ENCODE measurements at places on chromosomes 7 and 10.

GRCh38 chr10:95782318-95782717, 26.4 kb downstream of the ENTPD1 start:
- DNase-seq, result no peak

GRCh38 chr10:49371967-49372366, 23.9 kb downstream of the DRGX start:
- no peak for DNase-seq

GRCh38 chr7:26681819-26682418, 182.5 kb downstream of the SKAP2 start:
- peak; percentile 12 for DNase-seq

DNA sequence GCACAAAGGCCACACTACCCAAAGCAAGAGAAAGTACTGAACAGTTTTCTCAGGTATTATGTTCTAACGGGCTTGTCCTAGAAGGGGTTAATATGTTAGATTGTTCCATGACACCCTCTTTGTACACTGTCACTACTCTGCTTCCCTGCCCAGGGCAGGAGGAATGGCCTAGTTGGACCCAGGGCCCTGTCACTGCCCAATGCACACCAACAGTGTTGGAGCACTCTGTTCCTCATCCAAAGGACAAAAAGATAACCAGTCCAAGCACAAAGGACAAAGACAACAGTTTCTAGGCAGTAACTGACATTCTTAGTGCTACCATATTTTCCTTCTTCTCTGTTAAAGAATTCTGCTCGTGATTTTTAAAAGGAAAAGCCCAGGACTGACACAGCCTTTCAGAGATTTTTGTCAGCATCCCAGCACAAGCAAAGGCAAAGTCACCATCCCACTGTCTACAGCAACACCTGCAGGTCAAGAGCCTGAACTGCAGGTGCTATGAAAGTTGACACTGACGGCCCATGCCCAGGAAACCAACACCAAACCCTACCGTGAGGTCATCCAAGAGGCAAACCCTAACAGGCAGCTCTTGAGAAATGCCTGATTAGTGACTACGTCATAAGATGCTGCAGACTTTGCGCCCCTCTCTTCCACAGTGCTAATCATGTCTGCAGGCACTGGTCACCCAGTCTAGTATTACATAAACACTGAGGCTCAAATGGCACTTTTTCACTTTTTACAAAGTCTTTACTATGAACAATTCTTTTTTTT, 13.2 kb downstream of the NUDCD3 start:
- DNase-seq, result peak; percentile 34

DNA sequence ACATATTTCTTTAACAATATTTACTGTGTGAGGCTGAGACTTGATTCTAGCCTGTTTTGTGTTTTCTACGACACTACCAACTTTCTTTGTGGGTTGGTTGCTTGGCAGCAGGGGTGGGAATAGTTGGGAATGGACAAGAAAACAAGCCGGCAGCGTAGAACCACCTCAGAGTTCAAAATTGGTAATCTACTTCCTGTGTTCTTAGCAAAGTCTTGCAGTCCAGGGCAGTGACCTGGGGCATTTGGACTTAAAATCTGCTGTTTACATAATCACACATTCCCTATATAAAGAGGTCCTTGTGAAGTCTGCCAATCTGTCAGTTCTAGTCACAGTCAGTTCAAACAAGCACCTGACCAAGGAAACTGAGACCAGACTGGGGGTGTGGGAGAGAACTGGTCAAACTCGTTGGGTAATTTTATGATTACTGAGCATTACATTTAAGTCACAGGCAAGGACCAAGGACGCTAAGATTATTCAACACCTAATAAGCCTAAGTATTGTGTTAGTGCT, 167.9 kb downstream of the CPEB3 start:
- DNase-seq, result no peak

DNA sequence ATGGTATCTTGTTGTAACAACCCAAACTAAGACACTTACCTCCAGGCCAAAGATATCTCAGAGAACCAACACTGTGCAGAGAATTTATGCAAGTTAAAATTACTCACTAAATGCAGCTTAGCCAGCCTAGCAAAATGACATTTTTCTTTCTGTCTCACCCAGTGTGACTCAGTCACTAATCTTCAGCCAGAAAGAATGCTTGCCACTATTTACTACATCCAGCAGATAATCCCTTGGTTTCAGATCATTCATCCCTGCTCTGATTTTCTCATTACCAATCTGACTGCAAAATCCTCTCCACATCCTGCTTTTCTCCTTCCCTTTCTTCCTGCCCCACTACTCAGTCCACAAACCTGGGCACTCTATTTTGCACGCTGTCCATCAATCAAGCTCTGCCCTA, 93.5 kb upstream of the NEBL start:
- no peak for DNase-seq

DNA sequence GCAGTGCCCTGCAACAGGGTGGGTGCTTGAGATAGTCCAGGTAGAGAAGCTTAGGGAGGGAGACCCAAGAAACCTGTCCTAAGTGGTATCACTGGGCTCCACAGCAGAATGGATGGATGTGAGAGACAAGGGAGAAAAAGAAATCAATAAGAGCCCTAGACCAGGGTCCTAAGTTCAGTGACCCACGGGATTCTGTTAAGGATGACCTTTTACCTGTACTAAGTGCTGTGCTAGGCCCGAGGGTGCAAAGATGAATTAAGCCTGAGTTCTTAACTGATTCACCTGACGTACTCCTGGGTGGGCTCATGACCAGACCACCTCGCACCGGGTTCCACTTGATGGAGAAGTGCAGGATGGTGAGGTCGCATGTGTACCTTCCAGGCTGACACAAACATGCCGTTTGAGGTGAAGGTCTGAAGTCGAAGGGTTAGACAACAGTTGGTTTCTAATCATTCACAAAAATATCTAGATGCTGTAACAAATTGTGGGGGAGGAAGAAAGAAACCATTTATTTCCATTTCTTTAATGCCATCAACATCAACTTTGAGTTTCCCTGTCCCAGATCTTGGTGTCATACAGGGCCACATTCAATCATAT, 166.5 kb downstream of the HERPUD2 start:
- DNase-seq, result no peak

DNA sequence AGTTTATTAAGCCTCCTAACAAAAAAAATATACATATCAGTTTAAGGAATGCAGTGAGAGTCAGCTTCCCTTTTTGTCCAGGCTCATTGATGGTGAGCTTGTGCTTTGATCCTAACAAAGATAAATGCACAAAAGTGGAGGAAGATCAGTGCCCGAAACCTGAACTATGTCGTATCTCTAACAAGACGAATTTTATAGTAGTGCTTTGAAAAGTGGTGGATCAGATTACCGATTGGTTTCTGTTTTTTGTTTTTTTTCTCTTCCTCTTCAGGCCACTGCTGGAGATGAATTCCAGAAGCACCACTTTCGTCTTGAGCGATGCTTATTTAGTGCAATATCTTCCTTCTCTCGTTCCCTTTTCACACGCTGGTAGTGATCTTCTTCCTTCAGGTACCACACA, 72.8 kb downstream of the RHOBTB1 start:
- DNase-seq, result no peak

- DNase-seq, result no peak
Measured at GRCh38 chr7:115561335-115562110, 469.0 kb downstream of the TFEC start.

DNA sequence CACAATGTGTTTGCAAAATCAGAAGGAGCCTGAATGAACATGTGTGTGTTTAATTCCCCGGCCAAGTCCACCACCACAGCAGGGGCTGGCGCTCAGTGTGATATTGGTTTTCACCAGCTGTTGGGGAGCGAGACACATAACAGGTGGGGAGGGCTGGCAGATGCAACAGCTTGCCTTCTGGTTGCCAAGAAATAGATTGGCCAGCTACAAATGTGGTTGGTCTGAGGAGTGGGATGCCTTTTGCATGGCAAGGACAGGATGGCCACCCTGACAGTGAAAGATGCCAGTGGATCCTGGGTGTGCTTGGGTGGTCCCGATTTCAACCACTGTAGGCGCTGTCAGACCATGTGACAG, 292.5 kb upstream of the FZD8 start:
- DNase-seq, result peak; percentile 83

GRCh38 chr7:16187131-16187530, 234.2 kb downstream of the CRPPA start:
- no peak for DNase-seq
